GM06990 (cell line): ENCODE measurements at places on chromosomes 7 and 10.
A peak's percentile ranks its signal among the peaks of the same experiment; 100 is the strongest.

GRCh38 chr10:78214955-78215354 is 181.3 kb downstream of the RPS24 start:
- no peak for DNase-seq

DNA sequence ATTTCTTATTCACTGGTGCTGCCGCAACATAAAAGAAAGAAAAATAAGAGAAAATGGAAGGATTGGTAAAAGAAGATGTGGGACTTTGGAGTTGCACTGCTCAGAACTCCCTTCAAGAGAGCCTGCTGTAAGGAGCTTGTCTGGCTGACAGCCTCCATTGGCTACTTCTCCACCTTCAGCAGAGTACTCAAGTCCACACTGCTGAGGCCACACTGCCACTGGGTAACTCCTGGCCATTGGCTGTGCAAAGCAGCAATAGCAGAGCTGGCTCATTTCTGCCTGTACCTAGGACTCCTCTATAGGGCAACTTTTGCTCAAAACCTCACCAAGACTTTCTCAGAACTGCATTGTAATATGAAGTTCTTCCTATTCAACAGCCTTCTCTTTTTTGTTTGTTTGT is 38.7 kb upstream of the PCLO start:
- DNase-seq = no peak

- DNase-seq = no peak
These were observed 225.1 kb downstream of the TFEC start for GRCh38 chr7:115805458-115805857.

- no peak for DNase-seq
These were observed 986.7 kb upstream of the LRRN3 start for GRCh38 chr7:110104243-110104642.

DNA sequence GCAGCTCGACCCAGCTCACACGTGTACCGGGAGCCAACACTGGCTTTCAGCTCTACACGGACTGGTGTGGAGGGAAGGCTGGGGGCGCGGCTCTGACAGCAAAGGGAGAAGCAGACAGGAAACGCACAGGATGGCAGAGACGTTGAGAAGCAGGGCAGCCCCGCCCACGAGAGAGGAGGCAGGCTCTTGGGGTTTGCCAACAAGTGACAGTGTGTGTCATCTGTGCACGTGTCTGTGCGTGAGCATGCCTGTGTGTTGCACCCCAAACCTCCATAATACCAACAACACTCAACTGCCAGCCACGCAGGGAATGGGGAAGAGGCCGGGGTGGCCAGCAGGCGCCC is 64.4 kb upstream of the PDGFA start:
- DNase-seq = no peak

DNA sequence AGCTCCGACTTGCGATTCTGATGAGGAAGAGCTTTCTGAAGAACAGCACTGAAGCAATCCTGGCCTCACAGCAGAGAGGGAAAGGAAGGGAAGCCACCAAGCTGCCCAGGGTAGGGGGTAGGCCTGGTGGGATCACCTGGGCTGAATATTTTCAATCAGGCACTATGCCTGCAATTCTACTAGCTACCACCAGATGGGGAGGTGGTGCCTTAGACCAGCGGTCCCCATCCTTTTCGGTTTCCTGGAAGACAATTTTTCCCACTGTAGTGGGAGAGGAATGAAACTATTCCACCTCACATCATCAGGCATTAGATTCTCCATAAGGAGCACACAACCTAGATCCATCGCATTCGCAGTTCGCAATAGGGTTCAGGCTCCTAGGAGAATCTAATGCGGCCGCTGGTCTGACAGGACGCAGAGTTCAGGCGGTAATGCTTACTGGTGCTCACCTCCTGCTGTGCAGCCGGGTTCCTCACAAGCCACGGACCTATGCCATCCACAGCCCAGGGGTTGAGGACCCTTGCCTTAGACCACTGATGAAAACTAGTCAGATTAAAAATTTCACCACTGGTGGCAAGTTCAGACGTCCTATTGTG is 2.7 kb downstream of the LRRC20 start:
- DNase-seq = no peak

GRCh38 chr7:79515358-79515757 is 61.9 kb upstream of the MAGI2 start:
- no peak for DNase-seq

DNA sequence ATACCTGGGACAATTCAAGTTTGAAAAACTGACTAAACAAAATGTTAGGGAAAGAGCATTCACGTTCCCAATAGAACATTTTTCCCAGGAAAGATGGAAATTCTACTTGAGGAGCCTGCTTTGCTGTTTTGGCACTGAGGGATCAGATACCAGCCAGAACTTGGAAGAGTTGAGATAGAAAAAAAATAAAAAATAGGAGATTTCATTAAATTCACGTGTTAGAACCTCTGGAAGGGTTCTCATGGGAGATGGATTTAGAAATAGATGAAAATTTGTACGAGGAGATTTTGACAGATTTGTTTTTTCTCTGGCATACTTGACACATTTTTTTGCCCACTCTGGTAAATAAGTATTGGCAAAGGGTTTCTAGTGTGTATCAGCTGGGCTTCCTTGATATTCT is 63.7 kb downstream of the CELF2 start:
- no peak for DNase-seq

- DNase-seq = no peak
These were observed 282.9 kb downstream of the PAXIP1 start for GRCh38 chr7:154720016-154720415.

DNA sequence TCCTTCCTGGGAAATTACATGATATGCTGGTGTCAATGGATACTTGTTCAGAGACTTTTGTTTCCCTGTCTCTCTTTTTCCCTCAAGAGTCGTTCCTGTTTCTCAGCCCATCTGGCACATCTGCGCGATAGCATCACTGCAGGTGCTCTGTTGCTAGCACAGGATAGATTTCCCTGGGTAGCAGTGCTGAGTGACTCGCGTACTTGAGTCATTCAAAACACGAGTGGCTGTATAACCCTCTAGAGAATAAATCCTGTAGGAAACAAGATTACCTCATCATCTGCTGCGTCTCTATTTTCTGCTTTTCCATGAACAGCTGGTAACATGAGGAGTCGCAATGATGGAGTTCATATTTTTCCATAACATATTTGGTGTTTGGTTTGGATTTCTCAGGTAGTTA is 452.0 kb upstream of the FZD8 start:
- DNase-seq = no peak

DNA sequence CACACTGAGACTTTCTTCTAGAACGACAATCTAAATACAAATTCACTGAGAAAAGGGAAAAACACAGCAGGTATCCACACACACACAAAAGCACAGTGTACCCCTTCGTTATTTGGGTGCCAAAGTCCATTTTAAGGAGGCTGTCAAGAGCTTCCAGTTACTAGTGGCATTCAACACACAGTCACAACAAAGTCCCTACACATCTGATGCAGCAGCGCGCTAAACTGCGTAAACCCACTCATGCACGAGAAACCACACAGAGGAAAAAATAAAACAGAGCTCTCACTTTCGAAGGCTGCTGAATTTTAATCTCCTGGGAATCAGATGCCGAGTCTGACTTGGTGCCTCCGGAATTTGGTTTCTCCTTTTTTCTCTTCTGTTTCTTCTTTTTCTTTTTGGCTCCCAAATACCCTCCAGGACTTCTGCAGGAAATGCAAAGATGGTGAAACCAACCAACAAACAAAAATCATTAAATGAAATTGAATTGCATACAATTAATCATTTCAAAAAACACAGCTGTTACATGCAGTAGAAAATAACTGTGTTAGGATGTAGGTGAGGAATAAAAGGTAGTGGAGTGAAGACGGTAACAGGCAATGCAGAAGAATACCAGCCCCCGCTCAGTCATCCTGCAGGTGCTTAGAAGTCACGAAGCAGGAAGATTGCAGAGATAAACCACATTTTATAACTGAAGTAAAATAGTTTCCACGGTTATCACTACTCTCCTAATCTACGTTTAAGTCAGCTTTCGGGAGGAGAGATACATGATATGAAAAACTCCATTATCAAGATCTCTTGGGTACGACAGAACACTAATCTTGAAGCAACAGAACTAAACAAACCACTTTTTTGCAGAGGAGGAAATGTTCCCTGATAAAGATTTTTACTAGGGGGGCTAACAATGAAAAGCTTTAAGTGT is 27.1 kb downstream of the NMT2 start:
- peak; percentile 29 for DNase-seq

GRCh38 chr7:75642810-75643486 is 95.8 kb downstream of the HIP1 start:
- peak; percentile 39 for DNase-seq

GRCh38 chr7:121069346-121070100 is 81.0 kb downstream of the CPED1 start:
- no peak for DNase-seq

- no peak for DNase-seq
These were observed 121.2 kb downstream of the FAM107B start for GRCh38 chr10:14653271-14654161.

GRCh38 chr10:101055411-101055810 is 6.4 kb upstream of the KAZALD1 start:
- DNase-seq = no peak

DNA sequence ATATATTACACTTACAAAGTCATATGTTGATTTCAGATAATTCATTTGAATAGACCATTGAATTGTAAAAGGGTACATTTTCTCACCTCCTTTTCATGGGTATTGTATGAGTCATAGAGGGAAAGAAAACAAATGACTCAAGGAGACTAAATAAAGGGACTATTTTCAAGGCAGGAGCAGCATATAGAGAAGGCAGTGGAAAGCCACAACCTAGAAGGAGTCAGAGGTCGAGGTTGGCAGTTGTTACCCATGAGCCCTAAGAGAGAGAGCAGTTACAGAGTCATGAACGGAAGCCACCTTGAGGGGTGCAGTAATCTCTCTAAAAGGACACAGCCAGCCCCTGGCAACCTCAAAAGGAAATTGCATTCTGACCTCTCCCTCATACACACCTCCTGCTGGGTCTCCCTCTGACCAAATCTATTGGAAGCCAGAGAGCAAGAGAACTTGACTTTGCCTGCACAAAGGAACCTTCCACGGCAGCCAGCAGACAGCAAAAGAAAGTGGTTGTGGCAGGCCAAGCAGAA is 137.9 kb downstream of the GRM8 start:
- no peak for DNase-seq

- no peak for DNase-seq
These were observed 124.5 kb downstream of the PRPF18 start for GRCh38 chr10:13711291-13711690.

DNA sequence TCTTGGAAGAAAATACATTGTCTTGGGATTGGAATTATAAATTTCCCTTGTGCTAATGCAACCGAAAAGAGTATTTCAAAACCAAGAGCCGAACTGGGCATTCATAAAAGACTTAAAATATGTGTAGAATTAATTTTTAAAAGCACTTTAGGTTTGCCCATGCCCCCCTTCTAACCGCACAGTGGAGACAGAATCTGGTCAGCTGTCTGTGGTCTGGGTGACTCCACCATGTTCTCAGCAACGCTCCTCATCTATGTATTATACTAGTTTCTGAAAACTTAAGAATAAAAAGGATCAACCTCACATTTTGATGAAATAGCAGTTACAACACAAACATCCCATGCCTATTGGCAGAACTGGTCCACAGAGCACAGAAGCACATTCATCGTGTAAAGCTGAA is 192.6 kb upstream of the C7orf33 start:
- DNase-seq = no peak

- no peak for DNase-seq
These were observed 139.7 kb downstream of the HTR7 start for GRCh38 chr10:90718182-90718581.

GRCh38 chr10:8311526-8312070 is 257.1 kb downstream of the GATA3 start:
- no peak for DNase-seq

GRCh38 chr10:99316374-99316773 is 12.8 kb upstream of the CNNM1 start:
- DNase-seq = no peak

- no peak for DNase-seq
These were observed 64.9 kb downstream of the CUL1 start for GRCh38 chr7:148763622-148764021.

DNA sequence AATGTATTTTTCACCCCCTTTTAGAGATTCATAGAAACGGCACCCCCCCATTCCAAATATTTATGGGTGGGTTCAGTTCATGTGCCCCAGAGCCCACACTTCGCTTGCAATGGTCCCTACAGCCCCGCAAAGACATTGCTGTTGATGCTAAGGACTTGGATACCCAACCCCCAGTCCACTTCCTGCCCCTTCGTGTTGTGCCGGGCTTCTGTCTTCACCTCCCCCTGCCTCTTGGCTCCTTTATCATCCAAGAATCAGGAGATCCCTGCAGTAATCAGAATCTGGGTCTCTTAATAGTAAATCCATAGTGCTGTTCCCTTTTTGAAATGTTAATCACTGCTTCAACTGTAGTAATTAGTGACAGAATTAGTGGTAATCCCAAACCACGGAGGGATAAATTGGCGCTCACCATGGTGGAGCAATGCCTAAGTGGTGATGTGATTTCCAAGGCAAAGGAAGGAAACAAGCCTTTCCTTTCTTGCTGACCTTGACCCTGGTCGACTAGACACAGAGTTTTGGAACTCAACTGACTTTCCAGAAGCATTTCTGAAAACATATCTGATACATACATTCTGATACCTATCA is 67.7 kb downstream of the HK1 start:
- no peak for DNase-seq

DNA sequence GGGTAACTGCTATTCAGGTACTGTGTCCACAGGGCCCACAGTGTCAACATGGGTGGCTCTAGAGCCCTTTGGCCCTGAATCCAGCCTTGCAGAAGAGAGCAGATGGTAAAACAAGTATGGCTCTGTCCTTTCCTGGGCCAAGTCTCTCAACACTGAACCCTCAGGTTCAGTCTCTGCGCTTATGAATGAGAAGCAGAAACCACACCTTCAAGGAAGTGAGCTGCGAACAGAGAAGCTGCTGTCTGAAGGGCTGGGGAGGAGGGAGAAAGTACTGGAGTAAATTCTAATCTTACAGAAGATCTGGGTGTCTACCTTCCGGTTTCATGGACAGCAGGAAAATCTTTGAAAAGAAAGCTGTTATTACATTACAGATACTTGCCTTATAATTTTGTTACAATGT is 4.1 kb downstream of the TBRG4 start:
- DNase-seq = no peak

GRCh38 chr10:131982185-131982756 is 548 bp upstream of the BNIP3 start:
- DNase-seq = peak; percentile 36

GRCh38 chr7:35624299-35625186 is 70.4 kb downstream of the HERPUD2 start:
- DNase-seq = peak; percentile 11

GRCh38 chr10:44786286-44786850 is 124.8 kb upstream of the TMEM72 start:
- DNase-seq = no peak

DNA sequence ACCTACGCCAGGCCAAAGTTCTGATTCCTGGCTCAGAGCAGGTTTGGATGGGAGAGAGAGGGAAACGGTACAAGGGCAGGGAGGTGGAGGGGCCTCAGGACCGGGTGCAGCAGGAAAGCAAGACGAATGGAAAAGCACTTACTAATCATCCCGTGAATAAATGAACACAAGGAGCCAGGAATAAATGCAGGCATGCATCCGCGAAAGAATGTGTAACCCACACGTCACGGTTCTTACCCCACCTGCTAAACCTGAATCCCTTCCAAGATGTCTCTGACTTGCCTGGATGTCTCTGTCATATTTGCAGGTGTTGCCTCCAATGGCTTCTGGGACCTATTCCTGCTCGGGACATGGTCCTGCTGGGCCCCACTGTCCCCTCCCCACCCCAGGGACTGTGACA is 335.2 kb upstream of the RNF32 start:
- no peak for DNase-seq

GRCh38 chr7:711093-711921 is 15.2 kb upstream of the DNAAF5 start:
- no peak for DNase-seq

- DNase-seq = peak; percentile 54
These were observed 14.2 kb downstream of the INPP5A start for GRCh38 chr10:132551808-132552130.
